ENCODE measurements at places on chromosomes 3 and 15.
A peak's percentile ranks its signal among the peaks of the same experiment; 100 is the strongest.

DNA sequence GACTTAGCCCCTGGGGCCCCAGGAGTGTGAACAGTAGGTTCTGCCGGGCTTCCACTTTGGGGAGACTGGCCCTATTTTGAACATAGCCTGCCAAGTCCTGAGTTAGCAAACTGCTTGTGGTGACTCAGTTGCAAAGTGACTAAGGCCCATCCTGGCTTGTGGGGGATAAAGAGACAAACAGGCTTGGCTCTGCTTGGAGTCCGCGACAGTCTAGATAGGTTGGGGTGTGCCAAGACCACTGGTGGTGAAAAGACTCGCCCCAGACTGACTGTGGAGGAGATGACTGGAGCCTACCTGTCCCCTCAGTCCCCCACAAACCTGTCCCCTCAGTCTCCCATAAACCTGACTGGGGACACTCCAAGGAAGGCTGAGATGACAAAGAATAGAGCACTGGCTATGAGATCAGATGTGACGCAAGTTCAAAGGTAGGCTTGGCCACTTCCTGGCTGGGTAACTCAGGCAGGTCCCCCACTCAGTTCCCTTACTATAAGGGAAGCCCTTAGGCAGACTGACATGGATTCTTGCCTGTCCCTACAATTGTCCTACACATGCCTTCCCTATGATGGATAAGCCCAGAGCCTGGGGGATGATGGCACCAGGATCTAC is 4.3 kb downstream of the DNASE1L3 start:
- peak; percentile 44 for DNase-seq

DNA sequence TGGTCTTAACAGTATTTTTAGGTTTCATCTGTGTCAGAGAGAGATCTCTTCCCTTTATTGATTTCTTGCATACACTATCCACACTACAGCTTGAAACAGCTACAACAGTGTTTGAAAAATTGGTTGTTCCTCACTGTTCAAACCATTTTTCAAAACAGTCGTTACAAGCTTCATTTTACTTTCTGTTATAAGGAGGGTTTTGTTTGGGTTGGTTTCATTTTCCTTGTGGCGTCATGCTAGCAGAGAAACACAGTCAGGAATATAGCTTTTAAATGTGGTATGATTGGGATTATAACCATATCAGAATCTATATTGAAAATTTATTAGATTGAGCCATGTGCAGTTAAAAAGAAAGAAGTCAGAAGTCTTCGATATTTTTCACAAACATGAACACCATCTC is 400.6 kb downstream of the ZBTB20 start:
- DNase-seq = no peak

GRCh38 chr3:52259448-52259847 is 13.9 kb downstream of the PPM1M start:
- no peak for DNase-seq

GRCh38 chr15:40722934-40723333 is 28.0 kb downstream of the RAD51 start:
- DNase-seq = no peak

DNA sequence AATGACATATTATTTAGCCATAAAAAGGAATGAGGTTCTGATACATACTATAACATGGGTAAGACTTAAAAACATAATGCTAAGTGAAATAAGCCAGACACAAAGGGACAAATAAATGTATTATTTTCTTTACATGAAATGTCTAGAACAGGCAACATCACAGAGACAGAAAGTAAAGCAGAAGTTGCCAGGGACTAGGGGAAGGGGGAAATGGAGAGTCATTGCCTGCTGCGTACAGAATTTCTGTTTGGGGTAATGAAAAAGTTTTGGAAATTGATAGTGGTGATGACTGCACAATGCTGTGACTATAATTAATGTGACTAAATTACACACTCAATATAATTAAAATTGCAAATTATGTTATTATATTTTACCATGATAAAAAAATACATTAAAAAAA is 99.9 kb downstream of the ANO10 start:
- no peak for DNase-seq

GRCh38 chr3:141828890-141829289 is 47.6 kb upstream of the ATP1B3 start:
- peak; percentile 76 for DNase-seq

- peak; percentile 61 for DNase-seq
Measured at GRCh38 chr3:139718415-139718814, 40.6 kb upstream of the NMNAT3 start.

DNA sequence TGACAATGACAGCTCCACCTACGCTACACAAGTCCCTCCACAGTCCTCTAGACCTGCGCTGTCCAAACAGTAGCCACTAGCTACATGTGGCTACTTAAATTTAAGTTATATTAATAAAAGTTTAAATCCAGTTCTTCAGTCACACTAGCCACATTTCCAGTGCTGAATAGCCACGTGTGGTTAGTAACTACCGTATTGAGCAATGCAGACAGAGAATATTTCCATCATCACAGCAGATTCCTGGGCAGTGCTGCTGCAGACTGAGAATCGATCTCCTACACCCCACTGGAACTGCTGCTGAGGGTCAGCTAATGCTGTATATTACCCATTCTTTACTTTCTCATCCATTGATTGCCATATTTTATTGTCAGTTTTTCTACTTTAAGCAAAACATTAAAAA is 40.9 kb downstream of the HDC start:
- DNase-seq = peak; percentile 22

GRCh38 chr3:8607234-8608040 is 37.2 kb downstream of the SSUH2 start:
- peak; percentile 84 for DNase-seq

GRCh38 chr3:194163697-194164096 is 27.7 kb downstream of the HES1 start:
- no peak for DNase-seq

GRCh38 chr3:14224895-14225294 is 46.3 kb downstream of the LSM3 start:
- DNase-seq = peak; percentile 44

DNA sequence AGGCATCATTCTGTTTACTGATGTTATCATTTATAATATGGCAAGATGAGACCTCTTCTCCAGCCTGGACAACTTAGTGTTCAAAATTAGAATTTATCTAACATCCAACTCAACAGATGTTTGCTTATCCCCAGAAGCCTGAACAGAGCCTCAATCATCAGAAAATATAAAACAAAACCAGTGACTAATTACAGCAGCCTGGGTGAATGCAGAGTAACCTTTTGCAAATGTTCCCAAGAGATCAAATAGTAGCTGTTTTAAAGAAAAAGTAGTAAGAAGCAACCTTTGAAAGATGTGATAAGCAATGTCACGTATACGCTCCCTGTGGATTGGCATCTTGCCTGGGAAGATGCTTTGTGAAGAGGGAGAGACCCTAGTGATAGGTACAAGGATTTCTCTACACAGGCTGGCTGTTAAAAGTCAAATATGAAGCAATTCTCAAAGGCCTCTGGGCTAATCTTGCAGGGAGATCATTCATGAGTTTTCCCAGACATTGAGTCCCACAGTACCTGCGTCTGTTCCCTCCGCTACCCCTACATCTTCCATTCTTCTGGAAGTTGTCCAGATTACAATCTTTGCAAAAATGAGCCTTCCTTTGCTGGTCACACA is 39.3 kb upstream of the PRICKLE2 start:
- peak; percentile 36 for DNase-seq

GRCh38 chr3:97692831-97693230 is 71.7 kb upstream of the ARL6 start:
- DNase-seq = no peak

- DNase-seq = no peak
Measured at GRCh38 chr3:149374793-149375500, 2.5 kb downstream of the TM4SF1 start.

DNA sequence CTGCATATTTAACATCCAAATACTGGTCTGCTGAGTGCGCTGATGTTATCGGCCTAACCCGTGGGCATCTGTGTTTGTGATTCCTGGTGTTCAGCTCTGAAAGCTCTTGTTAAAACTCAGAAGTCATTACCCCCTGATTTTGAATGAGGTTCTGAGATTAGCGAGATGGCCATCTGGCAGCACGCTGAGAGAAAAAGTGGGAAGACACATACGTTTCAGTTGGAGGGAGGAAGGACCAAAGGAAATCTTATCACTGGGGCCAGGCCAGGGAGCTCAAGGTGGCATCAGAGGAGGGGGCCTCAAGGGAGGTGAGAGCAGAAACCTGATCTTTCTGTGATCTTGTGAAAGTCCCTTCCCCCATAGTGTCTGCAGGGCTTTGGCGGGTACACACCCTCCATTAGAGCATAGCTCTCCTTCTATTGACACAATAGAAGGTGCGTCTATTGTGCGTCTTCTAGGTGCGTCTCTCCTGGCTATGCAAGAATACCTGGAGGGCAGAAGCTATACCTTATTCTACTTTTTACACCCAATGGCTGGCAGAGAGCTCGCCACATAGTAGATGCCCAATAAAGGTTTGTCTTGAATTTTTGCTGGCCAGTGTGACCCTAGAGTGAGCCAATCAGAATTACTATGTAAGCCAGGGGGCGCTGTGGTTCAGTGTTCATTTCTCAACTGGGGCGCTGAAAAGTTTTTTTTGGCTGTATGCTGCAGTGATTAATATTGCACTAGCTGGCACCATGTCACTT is 182.4 kb downstream of the SHQ1 start:
- DNase-seq = peak; percentile 20

GRCh38 chr3:145383416-145383815 is 777.6 kb downstream of the PLOD2 start:
- no peak for DNase-seq

GRCh38 chr3:61875046-61875844 is 313.9 kb downstream of the PTPRG start:
- peak; percentile 43 for DNase-seq

- no peak for DNase-seq
Measured at GRCh38 chr3:48217449-48217848, 5.8 kb upstream of the CAMP start.

GRCh38 chr15:72585025-72585424 is 69.5 kb upstream of the GOLGA6B start:
- no peak for DNase-seq

DNA sequence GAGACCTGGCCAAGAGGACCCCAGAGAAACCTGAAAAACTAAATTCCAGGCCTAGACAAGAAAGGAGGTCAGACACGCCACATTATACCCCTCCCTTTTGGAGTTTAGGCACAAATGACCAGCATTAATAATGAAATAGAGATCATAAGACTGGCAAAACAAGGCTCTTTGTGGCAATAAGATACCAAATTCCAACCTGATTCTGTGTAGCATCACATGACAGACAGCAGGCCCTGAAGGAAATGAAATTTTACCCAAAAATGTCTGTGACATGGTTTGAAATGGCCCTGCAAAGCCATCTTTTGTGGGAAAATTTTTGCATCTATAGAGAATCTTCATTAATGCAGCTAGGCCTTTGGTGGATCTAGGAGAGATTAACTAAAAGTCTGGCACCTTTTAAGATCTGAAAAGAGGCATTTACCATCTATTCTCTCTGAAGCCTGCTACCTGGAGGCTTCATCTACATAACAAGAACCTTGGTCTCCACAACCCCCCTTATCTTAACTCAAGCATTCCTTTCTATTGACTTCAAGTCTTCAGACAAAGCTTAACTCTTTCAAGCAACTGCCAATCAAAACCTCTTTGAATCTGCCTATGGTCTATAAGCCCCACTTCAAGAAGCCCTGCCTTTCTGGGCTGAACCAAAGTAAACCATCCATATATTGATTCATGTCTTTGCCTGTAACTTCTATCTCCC is 8.0 kb downstream of the FAM174B start:
- no peak for DNase-seq

GRCh38 chr3:58141766-58142345 is 68.9 kb downstream of the DNASE1L3 start:
- no peak for DNase-seq

DNA sequence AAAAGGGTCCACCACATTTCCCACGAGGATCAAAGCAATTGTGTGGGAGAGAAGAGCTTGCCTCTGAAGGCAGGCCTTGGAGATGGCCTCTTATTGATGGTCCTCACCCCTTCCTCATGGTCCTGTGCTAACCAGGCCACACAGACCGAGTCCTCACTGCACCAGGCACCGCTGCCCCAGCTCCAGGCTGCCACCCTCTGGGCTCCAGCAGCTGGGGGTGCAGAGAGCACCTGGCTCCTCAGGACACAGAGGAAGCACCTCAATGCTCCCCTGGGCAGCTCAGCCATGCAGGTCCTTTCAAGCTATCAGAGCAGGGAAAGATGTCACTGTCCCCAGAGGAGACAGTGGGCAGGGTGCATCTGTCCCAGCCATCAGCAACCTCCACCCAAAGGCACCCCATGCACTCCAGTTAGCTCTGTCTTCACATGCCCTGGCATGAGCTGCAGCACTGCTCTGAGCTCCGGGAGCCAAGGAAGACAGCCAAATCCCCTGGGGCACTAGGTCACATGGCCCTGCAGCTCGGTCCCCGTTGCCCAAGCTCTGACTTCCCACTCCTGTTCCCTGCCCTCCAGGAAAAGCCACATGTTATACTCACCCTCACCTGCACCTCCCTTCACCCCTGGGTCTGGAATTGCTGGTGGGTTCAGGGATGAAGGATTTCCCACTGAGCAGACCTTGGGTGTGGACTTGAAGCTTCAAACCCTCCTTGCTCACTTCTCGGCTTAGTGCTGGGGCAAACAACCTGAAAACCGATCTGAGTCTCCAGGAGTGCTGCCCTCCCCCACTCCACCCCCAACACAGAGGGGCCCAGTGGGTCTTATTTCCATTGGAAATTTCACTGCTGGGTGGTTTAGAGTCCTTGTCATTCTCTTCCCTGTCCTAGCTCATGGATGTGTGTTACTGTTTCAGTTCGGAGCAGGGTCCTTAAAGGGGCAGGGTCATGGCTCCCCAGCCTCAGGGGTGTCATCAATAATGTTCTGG is 32.6 kb downstream of the ALS2CL start:
- DNase-seq = no peak

DNA sequence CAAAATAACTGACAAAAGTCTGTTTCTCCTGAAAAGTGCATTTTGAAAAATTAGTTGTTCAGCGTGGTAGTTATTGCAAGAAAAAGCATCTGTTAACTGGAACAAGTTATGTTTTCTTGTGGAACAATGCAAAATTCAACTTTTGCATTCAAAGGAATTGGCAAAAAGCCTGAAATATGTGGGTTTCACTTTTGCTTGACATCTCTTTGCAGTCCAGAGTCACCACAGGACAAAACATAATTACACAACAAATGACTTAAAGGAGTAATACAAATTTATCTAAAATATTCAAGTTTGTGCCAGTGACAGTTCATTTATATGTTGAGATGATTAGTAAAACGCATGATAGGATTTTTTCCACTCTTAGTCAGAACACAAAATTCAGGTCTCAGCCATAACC is 96.3 kb upstream of the P2RY1 start:
- DNase-seq = peak; percentile 10

Data from adipocyte (in vitro differentiated cells).